CD4-positive, alpha-beta T cell (primary cell): ENCODE measurements at places on chromosomes 1 and 21.

- DNase-seq, result no peak
Observed at GRCh38 chr1:243549791-243550190, 293.9 kb downstream of the SDCCAG8 start.

GRCh38 chr1:179322557-179322956, 29.0 kb downstream of the SOAT1 start:
- no peak for DNase-seq

DNA sequence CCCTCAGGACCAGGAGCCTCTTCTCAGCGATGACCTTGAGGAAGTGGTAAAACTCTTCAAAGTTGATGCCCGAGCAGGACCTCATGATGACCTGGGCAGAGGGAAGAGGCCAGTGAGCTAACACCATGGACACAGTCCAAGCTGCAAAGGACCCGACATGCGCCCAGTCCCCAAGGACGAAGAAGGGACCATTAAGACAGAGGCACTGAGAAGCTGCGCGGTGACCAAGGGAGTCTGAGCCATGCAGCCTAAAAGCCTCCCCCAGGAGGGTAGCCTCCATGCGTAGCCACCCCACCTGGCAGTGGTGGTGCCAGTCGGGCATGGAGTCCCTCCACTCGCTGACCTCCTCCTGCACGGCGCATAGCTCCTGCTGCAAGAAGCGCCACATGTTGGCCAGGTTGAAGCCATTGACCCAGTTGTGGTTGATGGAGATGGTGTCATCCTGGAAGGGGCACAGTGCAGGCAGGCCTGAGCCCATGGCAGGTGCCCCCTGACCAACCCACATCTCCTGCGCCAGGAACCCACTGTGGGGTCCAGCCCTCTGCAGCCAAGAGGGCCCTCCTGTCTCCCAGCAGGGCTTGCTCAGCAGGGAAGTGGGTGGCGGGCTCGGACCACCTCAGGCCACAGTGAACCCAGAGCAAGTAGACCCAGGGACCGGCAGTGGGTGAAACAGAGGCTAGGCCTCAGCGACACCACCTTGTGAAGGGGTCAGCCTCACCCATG, 2.4 kb downstream of the JMJD4 start:
- no peak for DNase-seq

DNA sequence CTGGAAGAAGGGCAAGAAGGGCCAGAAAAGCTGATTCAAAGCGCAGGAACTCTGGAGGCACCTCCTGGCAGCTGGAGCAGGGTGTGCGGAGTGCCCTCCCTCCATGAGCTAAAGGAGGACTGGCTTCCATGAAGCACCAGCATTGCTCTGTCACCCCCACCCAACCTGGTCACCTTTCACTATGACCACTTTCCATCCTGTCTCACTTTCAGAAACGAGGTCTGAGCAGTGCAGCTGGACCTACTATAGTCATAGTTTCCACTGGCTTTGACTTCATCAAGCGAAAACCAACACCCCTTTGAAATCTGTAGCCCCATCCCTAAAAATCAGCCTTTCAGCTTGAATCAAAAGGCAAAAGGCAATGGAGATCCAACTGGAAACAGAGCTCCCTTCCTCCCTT, 84.8 kb upstream of the CACNA1E start:
- DNase-seq, result no peak

GRCh38 chr1:30229960-30230359, 493.4 kb downstream of the MATN1 start:
- DNase-seq, result no peak

DNA sequence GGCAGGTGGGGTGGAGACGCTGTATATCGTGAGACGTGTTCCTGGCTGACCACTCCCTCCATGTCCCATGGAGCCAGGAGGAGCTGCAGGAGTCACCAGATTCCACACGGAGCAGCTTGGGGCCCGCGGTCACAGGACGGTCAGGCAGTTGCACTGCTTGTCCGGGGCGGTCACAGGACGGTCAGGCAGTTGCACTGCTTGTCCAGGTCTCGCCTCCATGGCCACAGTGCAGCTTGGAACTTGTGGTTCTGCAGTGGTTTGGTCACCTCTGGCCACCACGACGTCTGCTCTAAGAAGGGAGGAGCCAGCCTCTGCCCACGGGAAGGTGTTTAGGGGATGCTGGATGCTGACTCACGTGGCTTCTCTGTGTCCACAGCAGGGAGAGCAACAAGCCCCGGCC, 33.0 kb downstream of the SLX9 start:
- DNase-seq, result no peak

GRCh38 chr1:5688081-5689077, 303.8 kb downstream of the NPHP4 start:
- DNase-seq, result no peak

DNA sequence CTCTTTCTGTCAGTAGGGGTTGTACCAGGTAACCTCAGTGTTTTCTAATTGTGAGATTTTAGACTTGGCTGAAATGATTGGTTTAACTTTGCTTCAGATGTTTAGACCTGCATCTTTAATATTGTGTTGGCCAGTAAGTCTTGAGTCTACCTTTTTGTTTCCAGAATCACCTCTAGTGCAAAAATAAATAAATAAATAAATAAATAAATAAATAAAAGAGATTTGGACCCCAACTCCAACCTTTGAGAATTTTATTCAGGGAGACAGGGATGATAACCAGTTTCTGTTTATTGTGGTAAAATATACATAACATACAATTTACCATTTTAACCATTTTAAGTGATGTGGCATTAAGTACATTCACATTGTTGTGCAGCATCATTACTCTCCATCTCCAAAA, 64.4 kb downstream of the RAVER2 start:
- no peak for DNase-seq

DNA sequence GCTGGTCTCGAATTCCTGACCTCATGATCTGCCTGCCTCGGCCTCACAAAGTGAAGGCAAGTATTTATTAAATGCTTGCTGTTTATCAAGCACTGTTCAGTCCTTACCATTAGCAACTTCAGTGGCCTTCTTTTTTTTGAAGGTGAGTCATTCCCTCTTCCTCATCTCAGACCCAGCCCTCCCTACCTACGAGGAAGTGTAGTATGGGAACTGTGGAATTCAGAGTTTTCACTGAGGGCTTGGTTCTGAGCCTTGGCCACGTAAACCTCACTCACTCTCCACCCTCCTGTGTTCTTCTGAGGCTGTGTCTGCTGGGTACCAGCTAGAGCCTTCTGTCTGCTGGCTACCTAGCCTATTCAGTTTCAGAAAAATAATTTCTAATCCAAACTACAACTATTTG, 218.3 kb upstream of the SGIP1 start:
- no peak for DNase-seq

DNA sequence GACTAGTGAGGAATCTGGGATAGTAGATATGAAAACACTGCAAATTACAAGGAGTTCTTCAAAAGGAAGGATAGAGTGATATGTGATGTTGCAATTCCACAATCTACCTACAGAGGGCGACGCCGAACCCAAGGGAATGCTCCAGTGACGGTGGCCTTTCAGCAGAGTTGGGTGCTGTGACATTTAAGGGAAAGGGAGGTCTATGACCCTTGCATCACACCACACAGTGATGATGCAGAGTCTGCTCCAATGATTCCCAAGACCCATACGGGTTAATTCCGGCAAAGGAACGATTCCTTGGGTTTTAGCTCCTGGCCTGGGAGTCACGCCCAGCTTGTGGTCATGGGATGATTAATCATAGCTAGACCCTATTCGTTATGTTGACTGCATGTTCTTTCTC, 123.0 kb upstream of the IGSF21 start:
- peak; percentile 31 for DNase-seq

DNA sequence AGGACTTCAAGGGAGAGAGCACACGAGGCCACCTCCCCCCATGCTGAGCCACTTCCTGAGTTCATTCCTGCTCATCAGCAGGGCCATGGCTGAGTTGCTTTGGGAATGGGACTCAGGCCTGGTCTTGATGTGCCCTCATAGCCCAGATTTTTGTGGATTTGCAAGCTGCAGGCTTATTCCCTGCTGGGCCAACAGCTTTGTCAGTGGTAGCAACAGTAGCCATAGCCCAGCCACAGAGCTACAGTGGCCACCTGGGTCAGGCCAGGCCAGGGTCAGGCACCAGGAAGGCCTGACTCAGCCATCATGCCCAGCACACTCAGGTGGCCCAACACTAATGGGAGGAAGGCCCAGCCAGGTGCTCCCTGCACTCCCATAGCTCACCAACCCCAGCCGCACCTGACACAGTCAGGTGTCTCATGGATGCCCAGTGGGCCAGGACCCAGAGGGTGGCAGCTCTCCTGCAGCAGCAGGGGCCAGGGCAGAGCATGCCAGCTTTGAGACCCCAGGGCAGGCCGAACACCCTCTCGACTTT, 33.5 kb downstream of the EPHA2 start:
- DNase-seq, result no peak

- no peak for DNase-seq
Observed at GRCh38 chr1:244614113-244614836, 38.7 kb upstream of the DESI2 start.

DNA sequence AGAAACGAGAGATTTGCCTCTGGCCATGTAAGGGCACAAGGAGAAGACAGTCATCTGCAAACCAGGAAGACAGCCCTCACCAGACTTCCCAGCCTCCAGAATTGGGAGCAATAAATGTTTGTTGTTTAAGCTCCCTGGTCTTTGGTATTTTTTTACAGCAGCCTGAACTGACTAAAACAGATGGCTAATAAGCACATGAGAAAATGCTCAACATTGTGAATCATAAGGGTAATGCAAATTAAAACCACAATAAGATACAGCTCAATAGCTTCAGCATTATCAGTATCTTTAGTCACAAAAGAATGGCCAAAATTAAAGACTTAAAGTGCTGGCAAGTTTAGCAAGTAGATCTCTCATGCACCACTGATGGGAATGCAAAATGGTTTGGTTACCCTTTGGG, 11.7 kb downstream of the UBE2G2 start:
- no peak for DNase-seq

DNA sequence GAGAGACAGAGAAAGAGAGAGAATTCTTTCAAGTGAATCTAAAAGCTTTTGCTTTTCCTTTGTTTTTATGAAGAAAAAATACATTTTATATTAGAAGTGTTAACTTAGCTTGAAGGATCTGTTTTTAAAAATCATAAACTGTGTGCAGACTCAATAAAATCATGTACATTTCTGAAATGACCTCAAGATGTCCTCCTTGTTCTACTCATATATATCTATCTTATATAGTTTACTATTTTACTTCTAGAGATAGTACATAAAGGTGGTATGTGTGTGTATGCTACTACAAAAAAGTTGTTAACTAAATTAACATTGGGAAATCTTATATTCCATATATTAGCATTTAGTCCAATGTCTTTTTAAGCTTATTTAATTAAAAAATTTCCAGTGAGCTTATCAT, 117.6 kb downstream of the PTPRC start:
- DNase-seq, result no peak

DNA sequence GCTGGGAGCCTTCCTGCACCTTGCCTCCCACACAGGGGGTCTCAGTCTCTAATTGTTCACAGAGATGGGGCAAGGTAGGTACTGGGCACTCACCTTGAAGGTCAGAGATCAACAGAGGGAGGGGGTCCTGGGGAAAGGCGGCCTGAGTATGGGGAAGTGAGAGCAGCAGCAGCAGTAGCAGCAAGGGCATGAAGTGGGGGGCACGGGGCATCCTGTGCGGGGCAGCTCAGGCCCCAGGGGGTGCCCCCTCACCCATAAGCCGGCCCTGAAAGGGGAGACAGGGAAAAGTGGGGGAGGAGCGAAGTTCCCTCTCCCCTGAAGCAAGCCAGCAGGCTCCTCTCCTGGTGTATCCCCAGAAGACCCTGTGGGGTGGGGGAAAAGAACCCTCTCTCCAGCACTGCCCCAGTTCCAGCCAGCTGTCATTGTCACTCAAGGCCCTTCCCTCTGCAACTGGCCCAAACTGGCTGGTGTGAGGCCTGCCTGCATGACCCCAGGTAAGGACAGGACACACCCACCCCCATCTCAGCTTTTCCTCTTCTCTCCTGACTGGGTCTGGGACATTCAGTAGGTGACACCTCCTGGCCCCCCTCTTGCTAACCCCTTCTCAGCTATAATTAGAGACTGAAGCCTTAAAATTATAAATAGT, 3.9 kb downstream of the SEMA6C start:
- DNase-seq, result no peak

DNA sequence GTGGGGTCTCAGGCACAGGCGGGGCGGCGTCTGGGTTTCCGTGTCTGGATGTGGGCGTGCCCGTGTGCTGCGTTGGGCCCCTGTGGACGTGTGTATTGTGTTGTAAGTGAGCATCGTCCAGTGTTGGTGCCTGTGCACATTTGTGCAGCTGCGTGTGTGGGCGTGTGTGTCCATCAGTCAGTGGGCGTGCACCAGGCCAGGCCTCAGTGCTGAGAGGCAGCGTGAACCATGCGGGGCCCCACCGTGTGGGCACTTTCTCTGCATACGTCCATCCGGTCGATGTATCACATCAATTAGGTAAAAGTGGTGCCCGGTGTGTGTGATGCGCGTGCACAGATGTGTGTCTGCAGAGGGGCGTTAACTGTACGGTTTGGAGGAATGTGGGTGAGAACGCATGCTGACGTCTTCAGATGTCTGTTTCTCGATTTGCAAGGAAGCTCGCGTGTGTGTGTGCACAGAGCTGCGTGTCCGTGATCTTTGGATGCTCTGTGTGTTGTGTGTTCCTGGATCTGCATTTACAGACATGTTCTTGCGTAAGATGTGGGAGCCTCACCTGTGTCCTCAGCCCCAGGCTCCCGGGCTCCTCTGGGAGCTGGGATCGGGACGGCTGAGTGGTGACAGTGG, 24.6 kb downstream of the AGRN start:
- no peak for DNase-seq

- DNase-seq, result no peak
Observed at GRCh38 chr21:42201615-42202161, 17.3 kb upstream of the ABCG1 start.
